Lower lobe of right lung (tissue), 2 donors: ENCODE measurements at places on chromosomes 7 and 10. TPM values are rescaled to one million over a fixed set of nuclear protein-coding genes. Genes with fewer than 3 reads are reported as not detected.

The PDLIM1 gene
- 178 TPM for total RNA-seq

GRCh38 chr7:68963552-68963951 lies 634.7 kb upstream of the AUTS2 start:
- no peak for DNase-seq

DNA sequence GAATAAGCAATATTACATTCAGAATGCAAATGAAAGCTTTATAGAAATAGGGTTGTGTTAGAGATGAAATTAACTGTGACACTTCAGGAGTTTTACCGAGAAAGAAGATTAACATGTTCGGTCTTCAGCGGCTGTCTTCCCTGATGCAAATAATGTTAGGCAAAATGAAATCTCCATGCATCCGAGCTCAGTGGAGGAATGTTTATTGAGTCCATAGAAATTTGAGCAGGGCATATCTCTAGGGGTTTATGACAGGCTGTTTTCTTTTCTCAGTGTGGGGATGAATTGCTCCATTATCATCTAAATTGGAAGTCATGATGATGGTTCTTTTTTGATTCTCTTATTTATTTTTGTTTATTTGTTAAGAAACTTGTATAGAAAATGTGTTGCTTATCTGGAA lies 31.7 kb downstream of the DYNC1I1 start:
- DNase-seq, result no peak

The ZNF488 gene
- total RNA-seq, result 0.38 TPM

GRCh38 chr10:110632591-110633215 lies 11.4 kb upstream of the RBM20 start:
- DNase-seq, result no peak

DNA sequence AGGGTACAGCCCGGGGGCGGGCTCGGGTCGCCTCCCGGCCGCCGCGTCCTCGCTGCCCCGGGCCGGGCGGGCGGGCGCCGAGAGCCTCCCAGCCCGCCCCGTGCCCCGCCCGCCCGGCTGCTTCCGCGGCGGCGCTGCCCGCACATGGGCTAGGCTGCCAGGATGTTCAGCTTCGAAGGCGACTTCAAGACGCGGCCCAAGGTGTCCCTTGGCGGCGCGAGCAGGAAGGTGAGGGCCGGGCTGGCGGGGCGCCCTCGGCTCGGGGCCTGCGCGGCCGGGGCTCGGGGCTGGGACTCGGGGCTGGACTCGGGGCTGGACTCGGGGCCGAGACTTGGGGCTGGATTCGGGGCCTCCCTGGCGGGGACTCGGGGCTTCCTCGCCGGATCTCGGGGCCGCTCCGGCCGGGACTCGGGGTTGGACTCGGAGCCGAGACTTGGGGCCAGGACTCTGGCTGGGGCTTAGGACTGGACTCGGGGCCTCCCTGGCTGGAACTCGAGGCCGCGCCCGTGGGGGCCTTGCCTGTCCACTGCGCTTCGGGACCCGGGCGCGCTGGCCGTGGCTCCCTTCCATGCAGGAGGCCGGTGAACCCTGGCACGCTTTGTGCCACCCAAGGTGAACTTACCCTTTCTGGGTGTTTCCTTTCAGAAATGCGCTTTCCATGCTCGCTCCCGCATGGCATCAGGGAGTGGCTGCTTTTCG lies 534 bp downstream of the UBE3C start:
- peak; percentile 77 for DNase-seq

The CDHR1 gene
- total RNA-seq, result 0.24 TPM

DNA sequence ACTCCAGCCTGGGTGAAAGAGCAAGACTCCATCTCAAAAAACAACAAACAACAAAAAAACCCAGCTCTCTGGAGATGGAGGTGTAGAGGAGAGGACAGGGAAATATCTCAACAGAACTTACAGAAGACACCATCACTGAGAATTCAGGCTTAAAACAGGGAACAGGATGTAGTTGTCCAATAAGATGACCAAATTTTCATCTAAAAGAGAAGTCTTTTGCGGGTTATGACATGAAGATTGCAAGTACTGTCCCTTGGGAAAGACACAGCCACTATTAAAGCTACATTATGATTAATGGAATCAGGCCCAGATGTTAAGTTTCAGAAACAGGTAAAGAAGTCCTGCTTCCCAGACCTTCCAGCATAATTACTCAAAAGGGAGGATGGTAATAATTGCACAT lies 235.2 kb upstream of the NRP1 start:
- no peak for DNase-seq

DNA sequence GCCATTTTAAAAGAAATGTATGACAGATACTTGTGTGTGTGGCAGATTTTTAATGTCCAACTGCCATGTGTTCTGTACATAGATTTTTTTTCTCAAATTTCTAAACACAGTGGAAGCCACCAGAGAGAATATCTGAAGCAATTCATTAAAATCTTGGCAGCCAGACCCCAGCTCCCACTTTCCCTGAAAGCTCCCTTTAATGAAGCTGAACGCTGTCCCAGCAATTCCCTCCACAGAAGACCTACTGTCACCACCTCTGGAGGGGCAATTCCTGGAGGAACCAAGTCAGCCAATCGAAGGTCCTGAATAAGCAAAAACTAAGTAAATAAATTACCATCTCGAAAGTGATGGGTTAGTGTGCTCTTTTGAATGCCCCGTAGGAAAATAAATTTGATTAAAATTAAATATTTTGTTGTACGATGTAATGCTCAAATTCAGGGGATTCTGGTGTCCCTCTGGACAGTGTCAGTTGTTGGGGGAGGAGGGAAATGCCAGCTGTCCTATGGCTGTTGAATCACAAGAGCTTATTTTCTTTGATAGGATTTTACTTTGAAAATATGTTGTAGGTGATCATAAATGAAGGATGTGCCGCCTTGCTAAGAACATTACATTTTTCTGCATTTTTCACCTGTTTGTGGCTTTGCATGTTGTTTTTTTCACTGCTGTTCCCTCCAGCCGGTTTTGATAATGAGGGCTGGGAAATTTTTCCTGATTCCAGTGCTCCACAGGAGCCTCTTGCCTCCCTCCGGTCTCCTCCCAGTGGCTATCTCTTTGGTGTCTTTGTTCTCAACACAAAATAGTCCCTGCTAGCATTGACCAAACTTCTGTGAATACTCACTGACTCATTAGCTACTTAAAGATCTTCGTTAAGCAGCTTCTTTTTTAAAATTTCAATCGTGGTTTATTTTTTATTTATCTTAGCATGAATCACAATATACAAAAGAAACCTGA lies 9.2 kb upstream of the GSAP start:
- no peak for DNase-seq

- DNase-seq, result no peak
Observed at GRCh38 chr7:1611708-1612241, 41.9 kb upstream of the PSMG3 start.

DNA sequence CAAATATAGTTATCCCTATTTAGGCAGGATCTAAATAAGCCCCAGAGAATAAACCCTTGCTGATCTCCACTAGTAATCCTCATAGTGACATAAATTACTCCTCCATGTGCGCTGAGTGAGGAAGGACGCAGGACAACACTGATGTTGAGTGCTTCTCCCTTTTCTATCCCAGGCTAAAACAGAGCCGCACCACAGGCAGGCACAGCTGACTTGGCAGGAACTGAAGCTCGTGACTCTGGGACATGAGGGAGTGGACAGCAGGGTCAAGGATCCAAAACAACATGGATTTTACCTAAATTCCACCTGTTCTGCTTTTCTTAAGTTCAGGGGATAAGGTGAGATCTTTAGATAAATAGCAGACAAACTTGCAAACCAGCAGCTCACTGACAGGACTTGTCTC lies 46.0 kb downstream of the VOPP1 start:
- no peak for DNase-seq

The GARIN1A gene
- total RNA-seq, result 3.4 TPM

DNA sequence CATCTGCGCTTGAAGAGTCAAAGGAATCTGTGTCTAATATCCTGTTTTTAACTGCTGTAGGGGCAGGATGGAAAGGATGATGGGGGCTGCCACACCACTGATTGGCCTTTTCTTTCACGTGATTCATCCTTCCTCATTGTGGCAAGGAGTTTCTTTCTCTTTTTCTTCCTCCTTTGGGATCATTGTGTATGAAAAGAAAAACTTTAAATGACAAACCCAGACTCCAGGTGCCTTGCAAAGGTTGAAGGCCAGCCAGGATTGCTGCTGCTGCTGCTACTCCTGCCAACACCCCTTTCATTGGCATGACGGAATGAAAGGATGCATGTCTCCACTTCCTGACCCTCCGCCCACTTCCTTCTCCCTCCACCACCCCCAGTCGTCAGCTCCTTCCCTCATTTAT lies 6.5 kb upstream of the OIT3 start:
- DNase-seq, result no peak

The GPRIN2 gene
- 42.1 TPM for total RNA-seq

The FOXK1 gene
- 28.8 TPM for total RNA-seq

The ANKRD7 gene
- not detected for total RNA-seq

GRCh38 chr7:30450983-30451497 lies 27.5 kb downstream of the NOD1 start:
- DNase-seq, result no peak

DNA sequence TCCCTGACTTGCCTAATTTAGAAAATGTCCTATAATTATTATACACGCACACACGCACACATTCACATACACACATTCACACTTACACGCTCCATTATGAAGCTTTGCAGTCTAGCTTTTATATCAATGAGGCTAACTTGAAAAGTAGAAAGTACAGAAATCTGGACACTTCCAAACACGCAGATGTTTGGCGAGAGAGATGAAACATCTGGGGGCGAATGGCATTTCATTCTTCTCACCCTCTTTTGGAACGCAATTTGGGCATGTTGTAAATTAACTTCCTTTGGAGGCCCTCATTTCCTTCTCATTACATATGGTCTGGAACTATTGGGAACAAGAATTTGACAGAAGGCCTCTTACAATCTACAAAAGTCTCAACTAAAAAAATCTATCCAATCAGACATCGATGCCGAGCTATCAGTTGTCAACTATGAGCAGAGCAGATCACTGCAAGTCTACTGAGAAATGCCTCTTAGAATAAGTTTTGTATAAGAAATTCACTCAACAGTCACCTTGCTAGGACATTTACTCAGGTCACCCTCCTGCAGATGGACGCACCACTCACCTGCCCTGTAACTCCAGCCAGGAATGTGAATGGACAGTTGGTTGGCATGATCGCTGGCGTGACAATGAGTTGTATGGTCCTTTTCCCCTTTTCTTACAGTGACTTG lies 115.2 kb upstream of the ADAM12 start:
- no peak for DNase-seq

DNA sequence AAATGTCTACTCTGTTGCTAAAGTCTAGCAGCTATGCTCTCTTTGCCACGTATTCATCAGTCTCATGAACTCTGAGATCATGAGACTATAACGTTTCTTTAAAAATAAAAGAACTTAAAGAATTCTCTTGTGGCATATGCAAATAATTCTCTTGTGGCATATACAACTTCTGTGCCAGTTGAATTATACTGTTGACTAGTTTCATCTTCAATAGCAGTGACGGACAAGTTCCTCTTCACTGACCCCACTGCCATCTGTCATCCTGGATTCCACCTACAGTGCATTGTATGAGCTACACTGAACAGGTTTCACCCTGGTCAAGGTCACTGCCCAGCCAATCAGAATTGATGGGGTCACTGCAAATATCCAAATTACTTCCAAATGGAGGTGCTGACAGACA lies 88.2 kb downstream of the CD36 start:
- no peak for DNase-seq

DNA sequence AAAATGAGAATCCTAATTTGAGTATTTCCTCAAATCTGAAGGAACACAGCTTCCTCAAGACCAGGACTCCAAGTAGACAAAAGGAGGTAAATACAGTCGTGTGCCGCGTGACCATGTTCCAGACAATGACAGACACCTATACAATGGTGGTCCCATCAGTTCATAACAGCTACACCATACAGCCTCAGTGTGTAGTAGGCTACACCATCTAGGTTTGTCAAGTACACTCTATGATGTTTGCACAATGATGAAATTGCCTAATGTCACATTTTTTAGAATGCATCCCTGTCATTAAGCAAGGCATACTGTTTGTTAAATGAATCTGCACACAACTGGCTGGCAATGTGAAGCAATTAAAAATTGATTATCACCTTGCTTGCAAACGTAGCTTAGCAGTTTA lies 107.9 kb downstream of the PROSER2 start:
- no peak for DNase-seq
